ENCODE measurements at places on chromosomes 5 and 9.
A peak's percentile ranks its signal among the peaks of the same experiment; 100 is the strongest.

DNA sequence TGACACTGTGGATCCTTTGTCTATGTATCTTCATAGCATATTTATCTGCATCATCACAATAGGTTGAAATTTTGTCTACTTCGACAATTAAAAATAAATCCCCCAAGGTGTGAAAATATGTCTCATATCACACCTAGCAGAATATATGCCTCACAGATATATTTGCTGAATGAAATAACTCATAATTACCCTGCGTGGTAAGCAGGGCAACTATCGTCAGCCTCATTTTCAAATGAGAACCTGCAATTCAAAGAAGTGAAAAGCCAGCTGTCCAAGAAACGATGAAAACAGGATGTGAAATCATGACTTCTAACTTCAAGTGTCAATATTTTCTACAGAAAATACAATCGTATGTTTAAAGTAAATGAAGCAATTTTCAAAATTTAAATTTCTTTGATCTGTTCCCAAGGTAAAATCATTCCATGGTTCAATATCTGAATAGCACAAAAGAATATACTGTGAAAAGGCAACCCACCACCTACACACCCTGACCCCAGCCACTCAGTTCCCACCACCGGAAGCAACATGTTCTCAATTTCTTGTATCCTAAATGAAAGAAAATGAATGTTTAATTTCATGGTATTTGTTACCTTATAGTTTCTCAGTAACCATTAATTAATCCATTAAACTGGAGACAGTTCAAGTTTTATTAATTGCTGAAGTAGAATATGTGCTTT lies 57.1 kb downstream of the TBCA start:
- no peak for DNase-seq

- no peak for DNase-seq
These were observed 22.5 kb downstream of the ABO start for GRCh38 chr9:133252301-133253020.

GRCh38 chr9:127396253-127396807 lies 639 bp upstream of the SLC2A8 start:
- DNase-seq, result no peak

- no peak for DNase-seq
These were observed 26.2 kb downstream of the ANGPTL2 start for GRCh38 chr9:127096208-127096607.

DNA sequence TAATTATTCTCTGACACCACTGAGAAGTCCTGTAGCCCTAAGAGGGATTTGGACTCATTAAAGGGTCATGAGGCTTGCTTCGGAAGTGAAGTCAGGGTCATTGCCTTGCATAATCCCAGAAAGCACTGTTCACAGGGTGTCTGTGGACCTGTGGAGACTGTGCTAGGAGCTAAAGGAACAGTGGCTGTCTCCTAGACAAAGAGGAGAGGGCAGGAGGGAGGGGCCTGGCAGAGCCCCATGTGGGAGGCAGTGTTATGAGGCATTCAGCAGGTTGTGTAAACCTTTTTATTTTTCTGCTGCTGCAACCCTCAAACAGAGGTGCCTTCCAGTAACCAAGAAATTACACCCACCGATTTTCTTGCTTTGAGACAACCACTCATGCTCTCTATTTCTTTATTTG lies 3.3 kb downstream of the TMEM174 start:
- no peak for DNase-seq

GRCh38 chr9:114851306-114851705 lies 45.5 kb upstream of the TNFSF15 start:
- no peak for DNase-seq

GRCh38 chr5:150640311-150641005 lies at the start of gene SYNPO:
TSS of gene SYNPO (plus strand) at chr5:150640660. CDS start at chr5:150648276, 7,616 bp downstream.
- DNase-seq, result no peak

DNA sequence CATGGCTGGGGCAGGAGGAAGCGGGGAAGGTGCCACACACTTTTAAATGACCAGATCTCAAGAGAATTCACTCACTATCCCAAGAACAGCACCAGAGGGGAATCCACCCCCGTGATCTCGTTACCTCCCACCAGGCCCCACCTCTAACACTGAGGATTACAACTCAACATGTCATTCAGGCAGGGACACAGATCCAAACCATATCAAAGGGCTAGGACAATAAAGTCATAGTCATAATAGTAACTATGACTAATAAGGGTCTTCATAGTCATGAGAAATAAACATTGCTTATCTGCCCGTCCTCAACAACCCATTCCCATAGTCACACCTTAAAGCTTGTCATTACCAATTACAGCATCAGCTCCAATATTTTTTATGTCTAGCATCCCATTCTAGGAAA lies 65.3 kb upstream of the SMC2 start:
- no peak for DNase-seq

DNA sequence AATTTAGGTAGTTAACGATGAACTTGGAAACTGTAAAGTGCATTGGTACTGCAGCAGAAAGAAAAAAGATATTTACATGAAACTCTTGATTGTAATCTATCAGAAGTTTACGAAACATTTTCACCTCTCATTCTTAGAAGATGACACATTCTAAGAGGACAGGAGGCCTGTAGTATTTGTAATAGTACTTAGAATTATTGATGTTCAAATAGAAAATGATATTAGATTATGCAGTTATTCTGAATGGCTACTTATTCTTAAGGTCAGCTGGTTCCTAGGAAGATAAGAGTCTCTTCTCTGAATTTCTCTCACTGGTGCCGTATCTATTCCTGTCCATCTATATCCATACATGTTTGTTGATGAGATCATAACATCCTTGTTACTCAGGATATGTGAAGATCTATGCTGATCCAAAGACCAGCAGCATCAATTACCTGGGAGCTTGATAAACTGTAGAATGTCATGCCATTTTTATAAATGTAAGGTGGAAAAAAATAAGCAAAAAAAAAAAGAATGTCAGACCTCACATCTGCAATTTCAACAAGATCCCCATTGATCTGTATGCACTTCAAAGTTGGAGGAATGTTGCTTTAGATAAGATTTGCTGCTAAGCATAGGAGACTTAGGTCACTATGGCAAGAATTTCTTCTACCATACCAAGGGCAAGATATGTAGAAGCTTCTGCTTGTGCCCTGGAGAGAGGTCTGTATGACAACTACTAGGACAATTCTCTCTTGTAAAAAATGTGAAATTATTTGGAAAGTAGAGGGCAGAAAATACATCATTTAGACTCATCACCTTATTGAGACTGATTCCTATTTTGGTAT lies 42.4 kb upstream of the RICTOR start:
- DNase-seq, result no peak

DNA sequence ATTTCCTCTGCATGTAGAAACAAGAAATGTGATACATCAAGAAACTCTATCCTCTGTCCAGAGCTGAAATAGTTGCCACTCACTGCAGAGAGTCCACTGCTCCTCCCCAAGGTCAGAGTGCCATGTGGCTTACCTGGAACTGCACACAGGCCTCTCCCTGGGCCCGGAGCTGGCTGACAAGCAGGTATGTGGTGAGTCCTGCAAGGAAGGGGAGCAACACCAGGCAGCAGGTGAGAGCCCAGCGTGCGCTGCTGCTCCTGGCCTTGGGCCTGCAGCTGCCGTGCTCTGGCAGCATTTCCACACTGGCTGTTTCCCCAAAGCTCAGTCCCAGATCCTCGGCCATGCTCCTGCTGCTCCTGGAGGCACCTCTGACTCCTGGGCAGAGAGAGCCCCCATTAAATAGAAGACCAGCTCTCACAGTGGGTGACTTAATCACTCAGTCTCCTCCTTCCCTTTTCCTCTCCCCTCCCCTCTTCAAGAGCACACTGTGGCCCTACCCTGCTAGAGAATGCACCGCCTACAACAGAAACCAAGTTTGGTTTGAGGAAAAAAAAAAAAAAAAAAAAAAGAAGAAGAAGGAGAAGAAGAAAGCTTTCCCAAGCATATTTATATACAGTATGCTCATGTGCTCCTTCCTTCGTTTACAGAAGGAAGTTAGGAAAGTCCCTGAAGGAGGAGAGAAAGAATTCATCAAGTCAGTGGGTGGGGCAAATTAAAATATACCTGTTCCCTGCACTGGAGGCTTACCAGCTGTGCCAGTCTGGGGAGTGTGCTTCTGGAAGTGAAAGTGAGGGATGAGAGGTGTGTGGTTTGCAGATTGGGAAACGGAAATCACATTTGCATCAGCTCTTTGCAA lies at the start of gene TNFSF15:
TNFSF15 (minus strand) TSS at position 370 of the 856 bp plus-strand sequence; CDS start at position 343, 27 bp downstream.
- DNase-seq, result no peak

DNA sequence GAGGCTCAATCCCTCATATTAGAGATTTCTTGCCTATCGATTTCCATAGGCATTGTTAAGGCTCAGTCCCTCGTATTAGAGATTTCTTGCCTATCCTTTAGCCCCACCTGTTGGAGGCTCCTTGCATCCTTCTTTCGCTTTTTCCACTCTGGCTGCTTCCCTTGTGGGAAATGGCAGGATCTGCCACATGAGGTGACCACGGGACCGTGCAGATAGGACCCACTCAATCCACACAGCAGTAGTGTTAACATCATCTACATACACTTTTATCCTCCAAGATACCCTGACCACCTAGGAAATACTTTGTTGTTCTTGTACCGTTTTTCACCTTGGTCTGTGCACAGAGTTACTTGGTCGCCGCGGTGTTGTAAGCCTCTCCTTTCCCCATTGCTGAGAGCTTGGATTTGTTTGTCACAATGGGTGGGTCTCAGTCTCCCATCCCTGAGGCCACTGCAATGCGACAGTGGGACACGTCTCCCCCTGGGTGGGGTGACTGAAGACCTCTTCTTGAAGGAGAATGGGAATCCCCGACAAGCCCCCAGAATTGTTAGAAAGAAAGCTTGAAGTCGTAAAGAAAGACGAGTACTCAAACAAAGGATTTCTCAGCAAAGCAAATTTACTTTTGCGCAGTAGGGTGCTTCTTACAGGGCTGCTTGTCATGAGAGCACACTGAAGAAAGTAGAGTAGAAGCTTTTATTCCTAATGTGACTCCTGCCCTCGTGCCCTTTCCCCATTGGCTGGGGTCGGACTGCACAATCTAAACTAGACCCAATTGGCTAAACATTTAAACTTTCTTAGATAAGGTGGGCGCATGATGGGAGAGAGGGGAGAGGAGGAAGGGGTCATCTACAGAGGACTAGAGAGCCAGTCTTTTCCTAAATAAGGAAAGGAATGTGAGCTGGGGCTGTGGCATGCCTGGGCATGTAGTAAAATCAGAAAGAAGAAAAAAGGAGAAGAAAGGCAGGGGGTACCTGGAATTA lies 19.8 kb downstream of the IFT74 start:
- peak; percentile 41 for DNase-seq

- no peak for DNase-seq
These were observed at the start of gene LCN1 for GRCh38 chr9:135520916-135521607. TSS of gene LCN1 (plus strand) at chr9:135521440. CDS start at chr9:135521498, 58 bp downstream.

DNA sequence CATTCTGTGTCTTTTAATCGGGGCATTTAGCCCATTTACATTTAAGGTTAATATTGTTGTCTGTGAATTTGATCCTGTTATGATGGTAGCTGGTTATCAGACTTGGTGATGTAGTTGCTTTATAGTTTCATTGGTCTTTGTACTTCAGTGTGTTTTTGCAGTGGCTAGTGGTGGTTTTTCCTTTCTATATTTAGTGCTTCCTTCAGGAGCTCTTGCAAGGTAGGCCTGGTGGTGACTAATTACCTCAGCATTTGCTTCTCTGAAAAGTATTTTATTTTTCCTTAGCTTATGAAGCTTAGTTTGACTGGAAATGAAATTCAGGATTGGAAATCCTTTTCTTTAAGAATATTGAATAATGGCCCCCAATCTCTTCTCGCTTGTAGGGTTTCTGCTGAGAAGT lies 156.9 kb downstream of the CNTLN start:
- DNase-seq, result no peak

DNA sequence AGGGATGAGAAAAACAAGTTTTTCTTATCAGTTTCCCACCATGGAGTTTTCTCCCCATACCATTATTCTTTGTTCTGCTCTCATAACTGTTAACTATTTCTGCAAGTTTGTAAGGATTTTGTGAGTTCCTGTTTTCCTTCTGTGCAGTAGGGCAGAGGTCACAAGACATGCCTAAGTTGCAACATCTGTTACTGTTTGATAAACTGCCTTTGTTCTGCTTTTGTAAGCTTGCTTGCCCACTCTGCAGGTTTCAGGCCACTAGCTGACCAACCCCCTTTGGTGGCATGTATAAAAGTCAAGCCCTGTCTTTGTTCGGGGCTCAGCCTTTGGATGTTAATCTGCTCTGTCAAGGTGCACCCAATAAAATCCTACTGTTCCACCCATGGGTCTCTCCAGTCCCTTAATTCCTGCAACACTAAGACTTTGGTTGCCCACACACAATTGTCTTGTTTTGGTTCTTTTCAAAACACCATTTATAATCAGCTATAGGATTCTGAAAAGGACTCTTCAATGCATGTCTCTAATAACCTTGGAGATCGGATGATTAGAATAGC lies 545.4 kb downstream of the CDH9 start:
- DNase-seq, result no peak

DNA sequence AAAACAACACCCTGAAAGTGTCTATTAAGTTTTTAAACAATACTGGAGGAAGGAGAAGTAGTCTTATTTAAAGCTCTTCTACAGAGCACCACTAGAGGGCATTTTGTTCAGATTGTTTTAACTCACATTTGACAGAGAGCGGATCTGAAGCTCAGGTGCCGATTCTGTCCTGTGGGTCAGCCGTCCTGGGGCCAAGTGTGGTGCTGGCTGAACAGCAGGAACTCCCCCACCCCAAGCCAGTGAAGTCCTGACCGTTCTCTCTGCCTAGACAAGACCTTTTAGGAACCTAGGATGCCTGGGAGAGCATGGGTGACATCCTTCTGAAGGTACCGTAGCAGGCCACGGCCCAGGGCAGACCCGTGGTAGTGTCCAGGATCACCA lies 3.9 kb downstream of the EXOC3 start:
- peak; percentile 52 for DNase-seq

DNA sequence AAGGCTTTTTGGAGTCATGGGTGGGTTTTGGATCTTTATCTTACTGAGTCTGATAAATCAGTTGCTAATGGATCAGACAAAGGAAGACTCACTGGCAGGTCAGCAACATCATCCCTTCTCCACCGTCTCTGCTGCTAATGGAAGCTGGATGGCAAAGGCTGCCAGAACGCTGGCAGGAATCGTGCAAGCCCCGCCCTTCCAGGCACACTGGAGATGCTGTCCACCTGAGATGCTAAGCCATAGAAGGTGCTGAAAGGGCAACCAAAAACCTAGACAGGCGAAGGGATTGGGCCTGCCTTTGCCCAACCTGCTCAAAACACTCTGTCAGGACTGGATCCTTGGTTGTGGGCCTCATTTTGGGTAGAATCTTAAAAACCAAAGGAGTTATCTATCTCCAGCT lies 139.5 kb upstream of the FSTL4 start:
- DNase-seq, result no peak

- DNase-seq, result no peak
These were observed 1170.6 kb upstream of the NUDT12 start for GRCh38 chr5:104733063-104733669.

GRCh38 chr5:171600741-171601265 lies 181.4 kb downstream of the FGF18 start:
- DNase-seq, result no peak

DNA sequence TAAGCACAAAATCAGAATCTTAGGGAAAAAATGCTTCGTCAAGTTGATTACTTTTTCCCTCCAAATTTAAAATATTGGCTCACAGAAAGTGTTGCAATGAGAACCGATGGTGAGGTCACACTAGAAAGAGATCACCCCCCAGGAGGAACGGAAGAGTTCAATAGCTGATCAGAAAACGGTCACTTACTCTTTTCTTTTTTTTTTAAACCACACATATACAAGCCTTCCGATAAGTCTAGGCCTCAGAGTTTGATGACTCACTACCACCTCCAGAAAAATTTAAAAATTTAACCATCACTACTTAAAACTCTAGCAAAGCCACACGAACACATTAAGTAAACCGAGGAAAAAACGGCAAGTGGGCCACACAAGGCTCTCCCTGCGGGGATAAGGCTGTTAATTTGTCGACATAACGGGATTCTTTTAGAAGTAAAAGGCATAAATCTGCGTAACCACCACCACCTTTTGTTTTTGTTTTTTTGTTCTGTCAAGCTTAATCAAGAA lies 1.2 kb downstream of the SURF4 start:
- no peak for DNase-seq

Measured in G401 (cell line).